ENCODE measurements at places on chromosomes 12 and 14. TPM values are rescaled to one million over a fixed set of nuclear protein-coding genes. Genes with fewer than 3 reads are reported as not detected.

- H3K4me1 ChIP-seq: no peaks in the 10 kb centered on the region
- H3K36me3 ChIP-seq: no peaks in the 10 kb centered on the region
- H3K27me3 ChIP-seq: no peaks in the 10 kb centered on the region
- no peak overlapping the region for H3K4me3 ChIP-seq
- no peak for DNase-seq
Measured at GRCh38 chr12:67056329-67056728, 212.8 kb upstream of the CAND1 start.

- H3K4me3 ChIP-seq: no peak overlapping the region
- DNase-seq: no peak
Measured at GRCh38 chr12:105287408-105287807, 43.1 kb upstream of the C12orf75 start.

DNA sequence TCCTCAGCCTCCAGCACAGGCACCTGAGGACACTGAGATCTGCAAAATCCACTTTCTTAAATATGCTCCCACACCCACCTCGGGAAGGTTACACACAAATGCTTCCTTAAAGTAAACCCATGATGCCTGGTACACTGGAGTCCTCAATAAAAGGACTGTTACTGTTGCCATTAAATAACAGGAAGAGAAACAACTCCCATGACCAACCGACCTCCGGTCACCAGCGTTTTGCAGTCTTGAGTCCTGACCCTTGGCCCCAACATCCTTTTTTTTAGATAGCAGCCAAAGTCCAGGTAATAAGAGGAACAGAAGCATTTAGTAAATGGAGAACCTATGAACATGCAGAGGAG, 42.4 kb downstream of the ITPK1 start:
- no peak for DNase-seq
- H3K27me3 ChIP-seq: no peaks in the 10 kb centered on the region
- no peak overlapping the region for H3K27ac ChIP-seq
- peaks cover 18% of the 10 kb centered on the region for H3K4me1 ChIP-seq
- no peak overlapping the region for H3K4me3 ChIP-seq

The CHFR gene
- 41.0 TPM for total RNA-seq

- no peak for DNase-seq
- no peaks in the 10 kb centered on the region for H3K27me3 ChIP-seq
- H3K27ac ChIP-seq: no peak overlapping the region
- H3K4me3 ChIP-seq: no peak overlapping the region
Measured at GRCh38 chr14:100524233-100524932, 62.8 kb downstream of the BEGAIN start.

DNA sequence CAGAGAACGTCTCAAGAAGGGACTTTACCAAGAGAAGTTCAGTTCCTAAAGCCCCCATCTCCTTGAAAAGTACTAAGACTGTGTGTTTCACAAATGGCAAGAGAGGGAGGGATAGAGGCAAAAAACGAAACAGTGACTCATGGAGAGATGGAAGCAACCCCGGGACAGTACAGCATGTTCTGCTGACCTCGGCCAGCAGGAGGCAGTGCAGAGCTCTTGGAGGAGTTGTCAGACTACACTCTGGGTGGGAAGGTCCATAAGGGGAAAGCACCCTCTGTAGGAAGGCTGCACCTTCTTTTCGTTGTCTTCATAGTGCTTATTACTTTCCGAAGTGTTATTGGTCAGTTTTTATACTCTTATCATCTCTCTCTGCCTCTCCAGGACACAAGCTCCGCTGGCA, 525.2 kb upstream of the CCDC196 start:
- peak; percentile 64 for DNase-seq
- H3K27ac ChIP-seq: no peak overlapping the region
- H3K27me3 ChIP-seq: peaks cover 27% of the 10 kb centered on the region
- H3K4me1 ChIP-seq: no peaks in the 10 kb centered on the region
- H3K4me3 ChIP-seq: no peak overlapping the region

DNA sequence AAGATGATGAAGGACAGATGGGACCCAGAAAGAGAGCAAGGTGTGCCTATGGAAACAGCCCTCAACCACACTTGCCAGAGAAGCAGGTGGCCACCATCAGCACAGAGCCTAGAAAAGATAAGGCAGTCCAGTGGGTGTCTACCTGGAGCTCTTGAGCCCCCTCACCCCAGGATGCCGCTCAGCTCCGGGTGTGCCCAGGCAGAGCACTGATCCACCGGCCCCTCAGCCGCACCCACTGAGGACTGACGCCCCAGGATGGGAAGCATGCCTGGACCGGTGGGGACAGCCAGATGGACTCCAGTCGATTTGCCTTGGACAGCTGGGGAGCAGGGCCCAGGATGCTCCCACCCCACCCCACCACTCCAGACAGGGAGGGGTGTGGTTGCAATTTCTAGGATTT, 15.1 kb upstream of the ZFP36L1 start:
- peaks cover 6% of the 10 kb centered on the region for H3K36me3 ChIP-seq
- H3K4me1 ChIP-seq: peaks cover 11% of the 10 kb centered on the region
- H3K27ac ChIP-seq: no peak overlapping the region
- no peak for DNase-seq

- H3K4me3 ChIP-seq: peak overlapping the region; percentile 99
- peak; percentile 63 for DNase-seq
- no peaks in the 10 kb centered on the region for H3K36me3 ChIP-seq
- no peaks in the 10 kb centered on the region for H3K27me3 ChIP-seq
- peak overlapping the region; percentile 94 for H3K27ac ChIP-seq
- peaks cover 25% of the 10 kb centered on the region for H3K4me1 ChIP-seq
Measured at GRCh38 chr12:31324845-31325523, 966 bp downstream of the SINHCAF start.

DNA sequence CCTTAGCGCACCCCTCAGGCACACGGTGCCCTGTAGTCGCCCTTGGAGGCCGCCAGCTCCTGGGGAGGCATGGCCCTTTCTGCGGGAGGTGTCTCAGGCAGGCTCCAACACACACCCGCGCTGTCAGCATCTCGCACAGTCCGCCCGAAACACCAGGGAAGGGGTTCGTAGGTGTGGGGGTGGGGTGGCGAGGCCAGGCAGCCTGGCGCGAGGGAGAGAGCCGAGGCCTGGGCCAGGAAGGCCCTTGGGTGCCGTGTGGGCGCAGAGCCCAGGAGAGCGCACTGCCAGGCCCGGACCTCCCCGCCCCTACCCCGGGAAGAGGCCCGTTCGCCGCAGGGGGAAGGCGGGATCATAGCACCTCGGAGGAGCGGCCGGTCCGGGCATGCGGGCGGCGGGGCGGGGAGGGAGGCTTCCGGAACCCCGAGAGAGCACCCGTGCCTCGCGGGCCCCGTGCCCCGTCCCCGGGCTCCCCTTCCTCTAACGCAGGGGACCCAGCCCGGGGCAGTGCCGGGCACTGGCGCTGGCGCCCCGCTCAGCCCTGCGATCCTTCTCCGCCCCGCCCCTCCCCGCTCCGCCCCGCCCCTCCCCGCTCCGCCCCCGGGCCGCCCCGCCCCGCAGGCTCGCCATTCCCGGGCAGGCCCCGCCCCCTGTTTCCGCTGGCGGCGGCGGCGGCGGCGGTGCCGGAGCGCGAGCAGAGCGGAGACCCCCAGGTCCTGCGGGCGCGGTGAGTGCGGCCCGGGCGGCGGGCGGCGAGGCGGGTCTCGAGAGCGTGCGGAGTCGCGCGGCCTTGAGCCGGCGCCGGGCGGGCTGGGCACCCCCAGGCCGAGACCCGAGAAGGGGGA, at the start of gene TSPAN9:
TSS of gene TSPAN9 (plus strand) at position 650 of the 842 bp plus-strand sequence. CDS start 123,815 bp downstream, outside the sequence.
- H3K4me3 ChIP-seq: peak within 1 kb of the TSS; percentile 77
- H3K4me1 ChIP-seq: no peaks in the 10 kb centered on the region
- H3K36me3 ChIP-seq: no peaks in the 10 kb centered on the region
- no peaks in the 10 kb centered on the region for H3K27me3 ChIP-seq

DNA sequence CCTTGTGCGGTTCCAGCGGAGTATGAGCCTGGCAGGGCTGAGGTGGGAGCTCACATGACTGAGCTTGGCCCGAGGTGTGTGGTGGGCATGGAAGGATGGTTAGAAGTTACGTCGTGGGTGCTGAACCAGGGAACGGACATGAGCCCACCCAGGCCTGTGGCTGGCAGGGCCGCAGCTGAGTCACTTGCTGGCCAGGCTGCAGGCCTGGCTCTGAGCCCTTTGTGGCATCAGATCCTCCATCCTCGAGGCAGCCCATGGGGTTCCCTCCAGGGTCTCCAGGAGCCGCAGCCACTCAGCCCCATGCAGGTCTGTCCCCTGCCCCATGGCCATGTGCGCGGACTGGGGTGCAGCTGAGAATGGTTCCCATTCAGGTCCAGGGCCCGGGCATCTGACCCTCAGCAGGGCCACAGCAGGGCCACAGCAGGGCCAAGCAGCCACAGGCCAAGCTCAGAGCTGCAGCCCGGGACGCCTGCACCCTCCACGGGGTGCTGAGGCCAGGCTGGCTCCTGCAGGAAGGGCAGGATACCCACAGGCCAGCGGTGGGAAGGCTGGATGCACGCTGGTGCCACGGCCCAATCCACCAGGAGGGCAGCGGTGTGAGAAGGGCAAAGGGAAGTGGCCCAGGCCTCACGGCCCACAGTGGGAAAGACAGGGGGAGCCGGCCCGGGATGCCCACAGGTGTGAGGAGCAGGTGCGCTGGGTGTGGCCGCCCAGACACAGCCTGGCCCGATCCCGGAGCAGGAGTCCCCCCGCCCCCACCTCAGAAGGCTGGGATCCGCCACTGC, 26.3 kb upstream of the ULK1 start:
- H3K27me3 ChIP-seq: no peaks in the 10 kb centered on the region
- no peak overlapping the region for H3K4me3 ChIP-seq
- H3K27ac ChIP-seq: no peak overlapping the region
- no peak for DNase-seq
- H3K36me3 ChIP-seq: no peaks in the 10 kb centered on the region

- peak; percentile 71 for DNase-seq
- no peaks in the 10 kb centered on the region for H3K27me3 ChIP-seq
- peak overlapping the region; percentile 79 for H3K27ac ChIP-seq
- H3K36me3 ChIP-seq: no peaks in the 10 kb centered on the region
- H3K4me1 ChIP-seq: peaks cover 13% of the 10 kb centered on the region
Measured at GRCh38 chr12:9064201-9064814, 51.4 kb downstream of the A2M start.

DNA sequence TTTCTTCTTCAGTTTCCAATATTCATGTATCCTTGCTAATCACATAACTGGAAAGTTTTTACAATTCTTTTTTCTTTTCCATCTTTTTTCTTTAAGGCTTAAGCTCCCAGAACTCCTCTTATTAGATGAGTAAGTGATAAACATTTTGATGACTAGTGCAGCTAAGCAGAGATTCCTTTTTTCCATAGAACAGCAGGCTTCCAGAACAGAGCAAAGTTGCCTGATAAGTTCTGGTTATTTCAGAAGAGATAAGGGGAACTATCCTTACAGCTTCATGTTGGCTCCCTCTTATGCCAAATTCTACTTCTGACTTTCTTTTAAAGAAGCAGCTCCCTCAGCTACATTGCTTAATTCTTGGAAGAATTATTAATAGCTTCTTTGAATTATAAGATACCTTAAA, 194.7 kb upstream of the FAR2 start:
- no peak overlapping the region for H3K27ac ChIP-seq
- no peak overlapping the region for H3K4me3 ChIP-seq
- H3K4me1 ChIP-seq: peaks cover 9% of the 10 kb centered on the region
- no peaks in the 10 kb centered on the region for H3K27me3 ChIP-seq
- no peak for DNase-seq

DNA sequence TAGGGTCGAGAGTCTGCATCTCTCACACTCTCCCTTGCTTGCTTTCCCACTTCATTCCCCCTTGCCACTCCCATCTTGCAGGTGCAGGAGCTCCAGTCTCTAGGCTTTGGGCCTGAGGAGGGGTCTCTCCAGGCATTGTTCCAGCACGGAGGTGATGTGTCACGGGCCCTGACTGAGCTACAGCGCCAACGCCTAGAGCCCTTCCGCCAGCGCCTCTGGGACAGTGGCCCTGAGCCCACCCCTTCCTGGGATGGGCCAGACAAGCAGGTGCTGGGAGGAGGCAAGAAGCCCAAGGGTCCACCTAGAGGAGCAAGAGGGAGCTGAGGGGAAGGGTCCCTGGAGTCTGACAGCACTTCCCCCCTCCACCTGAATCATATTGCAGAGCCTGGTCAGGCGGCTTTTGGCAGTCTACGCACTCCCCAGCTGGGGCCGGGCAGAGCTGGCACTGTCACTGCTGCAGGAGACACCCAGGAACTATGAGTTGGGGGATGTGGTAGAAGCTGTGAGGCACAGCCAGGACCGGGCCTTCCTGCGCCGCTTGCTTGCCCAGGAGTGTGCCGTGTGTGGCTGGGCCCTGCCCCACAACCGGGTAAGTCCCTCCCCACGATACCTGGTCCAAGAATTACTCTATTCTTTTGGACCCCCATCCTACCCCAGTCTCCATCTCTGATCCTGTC, 4.2 kb downstream of the RNF31 start:
- no peak overlapping the region for H3K27ac ChIP-seq
- no peak overlapping the region for H3K4me3 ChIP-seq
- peaks cover 66% of the 10 kb centered on the region for H3K36me3 ChIP-seq
- no peak for DNase-seq
- H3K4me1 ChIP-seq: no peaks in the 10 kb centered on the region

DNA sequence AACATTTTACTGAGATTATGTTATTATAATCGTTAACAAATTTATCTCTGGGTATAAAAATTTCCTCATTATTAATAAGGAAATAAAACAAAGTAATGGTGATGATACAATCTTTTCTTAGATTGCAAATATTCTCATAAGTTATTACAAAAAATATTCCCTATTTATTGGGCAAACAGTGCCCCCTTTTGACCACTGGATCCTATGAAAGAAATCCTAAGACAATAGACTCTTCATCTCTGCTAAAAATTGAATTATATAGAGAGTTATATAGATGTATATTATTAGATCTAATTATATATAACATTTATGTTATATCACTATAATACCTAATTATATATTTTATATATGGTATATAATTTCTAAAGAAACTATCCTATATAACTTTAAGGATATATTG, 94.2 kb upstream of the FGD4 start:
- no peak overlapping the region for H3K27ac ChIP-seq
- peaks cover 4% of the 10 kb centered on the region for H3K4me1 ChIP-seq
- no peak overlapping the region for H3K4me3 ChIP-seq

GRCh38 chr14:36504771-36505175, 15.3 kb downstream of the NKX2-1 start:
- no peak overlapping the region for H3K4me3 ChIP-seq
- H3K27ac ChIP-seq: no peak overlapping the region
- DNase-seq: no peak
- no peaks in the 10 kb centered on the region for H3K4me1 ChIP-seq
- peaks cover 99% of the 10 kb centered on the region for H3K27me3 ChIP-seq

DNA sequence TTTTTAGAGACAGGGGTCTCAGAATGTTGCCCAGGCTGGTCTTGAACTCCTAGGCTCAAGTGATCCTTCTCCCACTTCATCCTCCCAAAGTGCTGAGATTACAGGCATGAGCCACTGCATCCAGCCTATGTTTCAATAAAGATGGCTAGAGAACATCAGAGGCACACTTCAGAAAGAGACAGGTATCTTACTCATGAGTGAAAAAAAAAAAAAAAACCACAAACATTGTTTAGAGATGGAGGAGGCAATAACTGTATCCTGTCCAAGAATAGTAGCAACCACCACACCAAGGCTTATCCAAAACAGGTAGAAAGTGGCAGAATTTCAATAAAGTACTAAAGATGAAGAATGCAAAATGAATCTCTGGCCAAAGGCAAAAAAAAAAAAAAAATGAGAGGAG, 30.3 kb downstream of the EEA1 start:
- DNase-seq: peak; percentile 38
- H3K27ac ChIP-seq: peak overlapping the region; percentile 72
- no peaks in the 10 kb centered on the region for H3K27me3 ChIP-seq
- no peaks in the 10 kb centered on the region for H3K36me3 ChIP-seq
- H3K4me1 ChIP-seq: peaks cover 16% of the 10 kb centered on the region
- peak overlapping the region; percentile 73 for H3K4me3 ChIP-seq

Measured in MCF 10A (cell line).